ENCODE measurements at places on chromosomes 1 and 21.

DNA sequence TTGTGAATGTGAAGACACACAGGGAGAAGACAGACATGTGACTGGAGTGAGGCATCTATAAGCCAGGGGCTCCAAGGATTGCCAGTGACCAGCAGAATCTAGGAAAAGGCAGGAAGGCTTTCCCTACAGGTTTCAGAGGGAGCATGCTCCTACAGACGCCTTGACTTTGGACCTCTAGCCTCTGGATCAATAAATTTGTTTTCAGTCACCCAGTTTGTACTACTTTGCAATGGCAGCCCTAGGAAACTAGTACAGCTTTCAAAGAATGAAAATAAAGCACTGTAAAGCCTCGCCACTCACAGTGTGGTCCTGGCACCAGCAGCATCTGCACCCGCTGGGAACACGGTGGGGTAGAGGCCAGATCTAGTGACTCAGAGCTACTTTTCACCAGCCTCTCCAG, 510.0 kb downstream of the LTN1 start:
- ATAC-seq, result no peak

- ATAC-seq, result no peak
These were observed 30.6 kb upstream of the LCE5A start for GRCh38 chr1:152479792-152480595.

DNA sequence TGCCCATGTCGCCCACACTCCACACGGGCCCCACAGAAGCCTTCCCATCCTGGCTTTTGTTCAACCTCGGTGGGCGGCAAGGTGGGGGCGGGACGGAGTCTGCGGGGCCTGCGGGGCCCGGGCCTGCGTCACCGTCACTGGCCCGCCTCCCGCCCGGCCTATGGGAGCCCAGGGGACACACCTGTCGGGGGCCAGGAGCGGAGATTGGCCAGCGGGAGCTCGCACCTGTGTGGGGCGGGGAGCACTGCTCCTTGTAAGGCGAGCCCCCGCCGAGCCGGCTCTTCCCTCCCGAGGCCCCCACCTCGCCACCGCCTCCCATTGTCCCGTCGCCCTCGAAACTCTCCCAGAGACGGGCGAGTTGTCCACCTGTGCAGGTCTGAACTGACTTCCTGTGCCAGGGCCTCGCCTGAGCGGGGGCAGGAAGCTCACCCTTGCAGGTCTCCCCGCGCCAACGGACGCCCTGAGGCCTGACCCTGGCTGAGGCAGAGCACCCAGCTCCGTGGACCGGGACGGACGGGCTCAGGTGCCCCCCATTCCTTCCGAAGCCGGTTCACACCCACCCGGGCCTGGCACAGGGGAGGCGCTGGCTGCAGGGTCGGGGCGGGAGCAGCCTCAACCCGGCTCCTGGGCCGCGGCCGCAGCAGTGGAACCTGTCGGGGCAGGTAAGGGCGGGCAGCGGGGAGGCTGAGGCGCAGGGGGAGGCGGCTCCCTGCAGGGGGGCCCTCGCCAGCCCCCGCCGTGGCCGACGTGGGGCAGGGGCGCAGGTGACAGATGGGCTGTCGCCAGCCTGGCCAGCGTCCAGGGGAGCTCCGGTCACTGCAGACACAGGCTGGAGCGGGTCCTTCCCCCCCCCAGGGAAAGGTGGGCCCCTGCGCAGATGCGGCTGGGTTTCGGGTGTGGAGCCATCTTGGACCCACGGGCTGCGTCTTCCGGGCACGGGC, 10.8 kb upstream of the TTLL10 start:
- ATAC-seq, result no peak

DNA sequence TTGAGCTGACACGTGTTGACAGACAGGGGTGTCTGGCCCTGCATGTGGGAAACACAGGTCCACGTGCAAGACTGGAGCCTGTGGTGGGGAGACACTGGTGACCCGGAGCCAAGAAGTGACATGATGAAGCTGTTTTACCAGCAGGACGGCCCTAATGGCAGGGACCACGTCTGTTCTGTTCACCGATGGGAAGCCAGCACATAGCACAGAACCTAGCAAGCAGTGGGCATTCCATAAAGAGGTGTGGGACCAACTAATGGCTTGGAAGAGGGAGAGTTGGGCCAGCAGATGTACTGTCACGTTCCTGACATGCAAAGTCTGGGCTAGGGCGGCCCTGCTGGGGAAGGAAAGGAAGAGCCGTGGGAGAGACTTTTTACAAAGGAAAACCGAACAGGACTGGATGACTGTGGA, 15.3 kb downstream of the NAV1 start:
- ATAC-seq, result peak; percentile 74

GRCh38 chr1:13714851-13715250, 14.9 kb downstream of the PRDM2 start:
- ATAC-seq, result no peak

- ATAC-seq, result no peak
These were observed 90.4 kb downstream of the KIF26B start for GRCh38 chr1:245245021-245245667.

DNA sequence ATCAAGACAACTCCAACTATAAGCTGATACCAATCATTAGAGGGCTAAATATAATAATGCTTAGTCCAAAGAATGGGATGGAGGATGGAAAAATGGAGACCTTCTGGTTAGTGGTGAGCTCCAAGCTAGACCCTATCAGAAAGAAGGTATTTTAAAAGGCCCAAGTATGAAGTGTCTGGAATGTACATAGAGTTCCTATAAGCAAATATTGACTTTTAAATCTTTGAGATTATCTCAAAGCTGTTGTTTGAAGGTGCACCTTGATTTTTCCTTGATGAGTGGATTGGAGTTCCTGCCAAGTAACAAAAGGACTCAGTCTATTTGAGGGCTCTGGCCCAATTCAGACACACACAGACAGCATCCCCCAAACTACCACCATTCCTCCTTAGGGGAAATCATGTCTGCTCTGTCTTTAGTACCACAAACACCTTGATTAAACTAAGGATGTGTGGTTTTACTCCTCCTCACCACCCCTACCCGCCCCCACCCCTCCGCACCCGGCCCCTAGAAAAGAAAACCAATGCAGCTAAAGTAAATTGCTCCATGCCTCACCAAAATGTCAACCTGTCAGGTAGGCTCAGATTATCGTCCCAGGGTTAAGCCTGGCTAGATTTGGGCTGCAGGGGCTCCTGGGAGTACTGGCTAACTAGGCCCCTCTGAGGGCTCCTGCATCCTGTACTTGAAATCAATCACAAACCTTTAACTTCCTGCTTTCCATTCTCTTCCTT, 59.4 kb downstream of the CDC7 start:
- no peak for ATAC-seq

- no peak for ATAC-seq
These were observed 87.5 kb upstream of the ZBTB18 start for GRCh38 chr1:243963571-243963970.

GRCh38 chr1:174800876-174801275, 198.9 kb upstream of the CACYBP start:
- ATAC-seq, result no peak

DNA sequence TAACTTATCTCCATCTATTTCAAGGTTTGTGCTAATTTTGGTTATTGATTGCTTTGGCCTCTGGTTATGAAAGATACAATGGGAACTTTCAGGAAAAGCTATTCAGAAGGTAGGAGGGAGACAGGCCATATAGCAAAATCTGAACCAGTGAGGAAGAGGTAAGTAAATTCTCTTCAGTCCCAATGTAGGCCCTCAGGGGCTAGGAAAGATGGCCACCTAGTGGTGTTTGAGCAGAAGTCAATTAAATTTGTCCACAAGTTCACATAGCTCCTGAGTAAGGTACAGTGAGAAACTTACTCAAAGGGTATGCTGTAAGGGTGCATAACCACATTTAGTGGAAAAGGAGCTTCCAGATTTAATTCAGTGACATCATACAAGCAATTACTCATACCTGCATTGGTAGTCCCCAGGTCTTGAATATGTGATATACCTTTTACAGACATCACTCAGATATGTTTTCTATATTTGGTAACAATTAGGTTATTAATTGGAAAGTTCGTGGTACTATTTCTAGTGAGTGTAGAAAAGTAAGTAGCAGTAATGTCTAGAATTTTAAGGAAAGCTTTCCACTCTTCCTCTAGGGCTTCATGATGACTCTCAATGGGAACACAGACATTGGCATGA, 21.4 kb upstream of the FMO1 start:
- peak; percentile 47 for ATAC-seq

GRCh38 chr1:85991261-85991660, 165.3 kb downstream of the COL24A1 start:
- ATAC-seq, result no peak

DNA sequence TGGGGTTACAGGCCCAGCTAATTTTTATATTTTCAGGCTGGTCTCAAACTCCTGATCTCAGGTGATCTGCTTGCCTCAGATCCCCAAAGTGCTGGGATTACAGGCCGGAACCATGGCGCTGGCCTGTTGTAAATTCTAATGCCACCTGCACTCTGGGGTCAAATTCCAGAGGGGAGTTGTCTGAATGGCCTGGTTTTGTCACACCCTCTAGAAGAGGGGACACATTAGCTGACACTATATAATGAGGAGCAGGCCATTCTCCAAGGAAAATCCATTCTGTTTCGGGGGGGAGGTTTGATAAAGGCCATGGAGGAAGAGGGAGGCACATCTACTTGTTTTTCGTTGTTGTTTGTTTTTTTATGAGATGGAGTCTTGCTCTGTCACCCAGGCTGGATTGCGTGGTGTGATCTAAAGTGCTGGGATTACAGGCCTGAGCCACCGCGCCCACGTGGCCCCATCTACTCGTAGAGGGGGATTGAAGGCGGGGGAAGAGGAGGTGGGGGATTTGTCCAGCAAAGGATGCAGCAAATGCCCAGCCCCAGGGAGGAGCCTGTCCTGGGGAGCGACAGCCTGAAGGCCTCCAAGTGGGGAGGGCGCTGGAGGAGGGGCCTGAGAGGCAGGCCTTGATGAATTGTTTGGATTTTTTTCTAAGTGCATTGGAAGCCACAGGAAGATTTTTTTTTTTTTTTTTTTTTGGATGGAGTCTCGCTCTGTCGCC, 78.4 kb upstream of the SLC45A1 start:
- peak; percentile 97 for ATAC-seq

- ATAC-seq, result peak; percentile 46
These were observed 795 bp downstream of the SYT2 start for GRCh38 chr1:202709276-202710041.

DNA sequence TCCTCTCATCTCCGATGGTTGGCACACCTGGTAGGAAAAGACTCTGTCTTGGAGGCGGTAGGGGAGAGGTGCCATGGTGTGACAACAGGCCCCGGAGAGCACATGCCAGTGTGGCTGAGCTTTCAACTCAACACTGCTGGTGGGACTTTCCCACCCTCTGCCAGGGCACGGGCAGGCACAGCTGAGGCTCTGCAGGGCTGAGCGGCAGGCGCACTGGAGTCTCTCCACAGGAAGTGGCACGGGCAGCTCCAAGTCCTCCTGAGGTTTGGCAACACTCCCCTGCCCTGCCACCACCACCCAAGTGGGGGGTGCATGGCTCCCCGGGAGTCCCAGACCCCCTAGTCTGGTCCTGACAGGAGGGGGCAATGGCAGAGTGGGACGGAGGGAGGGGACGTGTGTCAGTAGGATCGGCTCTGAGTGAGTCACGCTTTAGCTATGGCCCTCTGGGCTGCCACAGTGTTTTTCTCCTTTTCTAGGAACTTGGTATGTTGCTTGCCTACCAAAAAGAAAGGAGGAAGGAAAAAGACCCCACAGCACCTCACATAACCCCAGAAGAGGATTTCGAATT, 27.3 kb upstream of the EVA1B start:
- peak; percentile 29 for ATAC-seq

DNA sequence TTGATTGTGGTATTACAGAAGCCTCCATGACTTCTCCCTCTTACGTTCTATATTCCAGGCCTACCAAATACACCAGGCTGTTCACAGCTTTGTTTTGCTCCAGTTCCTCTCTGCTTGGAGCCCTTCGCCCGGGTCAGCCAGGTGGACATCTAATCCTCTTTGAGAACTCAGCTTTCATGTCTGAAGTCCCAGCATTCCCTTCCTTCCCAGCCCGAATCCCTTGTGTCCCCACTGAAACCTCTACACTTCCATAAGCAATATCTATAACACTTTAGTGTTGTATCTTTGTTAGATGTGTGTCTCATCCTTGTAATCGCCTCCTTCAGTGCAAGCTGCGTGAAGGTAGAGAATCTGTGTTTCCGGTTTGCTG, 1.9 kb downstream of the RNF11 start:
- ATAC-seq, result no peak

DNA sequence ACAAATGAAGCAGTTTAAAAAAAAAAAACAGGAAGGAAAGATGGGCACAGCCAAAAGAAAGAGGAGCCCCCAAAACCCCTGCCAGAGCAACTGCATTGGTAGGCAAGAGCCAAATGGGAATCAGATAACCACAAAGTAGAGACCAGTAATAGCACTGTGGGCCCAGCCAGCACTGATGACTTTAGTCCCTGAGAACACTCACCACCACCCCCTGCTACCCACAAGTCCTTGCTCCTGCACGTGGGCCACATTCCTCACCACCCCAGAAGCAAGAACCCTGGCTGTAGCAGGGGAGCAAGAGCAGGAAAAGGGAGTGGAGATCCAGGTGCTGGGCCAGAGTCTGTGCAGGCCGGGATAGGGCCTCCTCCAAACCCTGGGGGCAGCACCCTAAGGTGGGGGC, 86.1 kb downstream of the RRAGC start:
- no peak for ATAC-seq

DNA sequence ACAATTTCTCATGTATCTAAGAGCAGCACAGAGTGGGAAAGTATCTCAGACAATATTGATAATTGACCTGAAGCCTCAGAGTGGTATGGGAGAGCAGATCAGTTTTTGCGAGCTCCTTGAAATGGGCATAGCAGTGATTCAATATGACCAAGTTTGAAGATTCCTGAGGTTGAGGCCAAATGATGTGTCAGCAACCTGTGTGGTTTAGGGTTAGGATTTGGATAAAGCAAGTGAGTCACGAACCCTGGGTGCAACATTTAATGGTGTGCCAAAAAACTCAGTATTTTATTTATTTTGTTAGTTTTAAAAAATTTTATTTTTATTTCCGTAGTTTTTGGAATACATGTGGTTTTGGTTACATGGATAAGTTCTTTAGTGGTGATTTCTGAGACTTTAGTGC, 92.5 kb upstream of the C21orf91 start:
- no peak for ATAC-seq

DNA sequence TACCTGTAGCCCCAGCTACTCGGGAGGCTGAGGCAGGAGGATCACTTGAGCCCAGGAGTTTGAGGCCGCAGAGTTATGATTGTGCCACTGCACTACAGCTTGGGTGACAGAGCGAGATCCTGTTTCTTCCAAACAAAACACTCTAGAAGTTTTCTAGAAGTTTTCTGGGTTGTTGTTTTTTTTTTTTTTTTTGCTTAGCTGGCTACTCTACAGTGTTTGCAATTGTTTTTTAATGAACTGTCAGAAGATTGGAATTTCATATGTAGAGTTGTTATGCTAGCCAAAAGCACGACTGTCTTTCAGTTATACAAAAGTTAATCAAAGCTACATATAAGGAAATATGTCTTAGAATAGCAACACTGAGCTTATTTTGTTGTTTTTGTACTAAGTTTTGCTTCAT, 30.9 kb upstream of the NEXN start:
- no peak for ATAC-seq

GRCh38 chr1:160046494-160047110, 14.8 kb upstream of the PIGM start:
- peak; percentile 64 for ATAC-seq

Data from motor neuron (in vitro differentiated cells).